ENCODE measurements at places on chromosomes 1 and 21.

GRCh38 chr1:180954005-180954800, 41.5 kb downstream of the KIAA1614 start:
- DNase-seq, result no peak
- H3K4me1 ChIP-seq, result peaks cover 41% of the 10 kb centered on the region
- H3K36me3 ChIP-seq, result no peaks in the 10 kb centered on the region
- peak overlapping the region; percentile 55 for H3K4me3 ChIP-seq

DNA sequence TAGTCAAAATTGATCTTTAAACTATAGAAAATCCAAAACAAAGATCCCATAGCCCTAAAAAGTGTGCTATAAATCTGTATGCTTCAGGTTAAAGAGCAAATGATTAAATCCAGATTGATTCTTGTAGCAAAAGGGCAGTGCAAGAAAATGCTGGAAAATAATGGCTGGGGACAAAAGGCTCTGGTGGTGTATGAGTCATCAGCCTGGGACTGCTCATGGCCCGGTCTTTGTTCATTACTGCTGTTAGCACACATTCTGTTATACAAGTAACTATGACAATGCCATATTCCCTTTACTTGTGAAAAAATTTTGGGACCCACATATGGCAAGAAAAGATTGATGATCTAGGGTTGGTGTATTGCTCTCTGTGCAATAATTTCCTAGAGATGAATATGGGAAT, 89.1 kb downstream of the RWDD3 start:
- H3K4me1 ChIP-seq, result no peaks in the 10 kb centered on the region
- H3K27me3 ChIP-seq, result no peaks in the 10 kb centered on the region
- no peak overlapping the region for H3K4me3 ChIP-seq
- H3K36me3 ChIP-seq, result no peaks in the 10 kb centered on the region

- no peaks in the 10 kb centered on the region for H3K36me3 ChIP-seq
- no peak for DNase-seq
- H3K27ac ChIP-seq, result no peak overlapping the region
- H3K4me1 ChIP-seq, result no peaks in the 10 kb centered on the region
- no peak overlapping the region for H3K4me3 ChIP-seq
Observed at GRCh38 chr1:200179126-200179780, 151.7 kb downstream of the NR5A2 start.

DNA sequence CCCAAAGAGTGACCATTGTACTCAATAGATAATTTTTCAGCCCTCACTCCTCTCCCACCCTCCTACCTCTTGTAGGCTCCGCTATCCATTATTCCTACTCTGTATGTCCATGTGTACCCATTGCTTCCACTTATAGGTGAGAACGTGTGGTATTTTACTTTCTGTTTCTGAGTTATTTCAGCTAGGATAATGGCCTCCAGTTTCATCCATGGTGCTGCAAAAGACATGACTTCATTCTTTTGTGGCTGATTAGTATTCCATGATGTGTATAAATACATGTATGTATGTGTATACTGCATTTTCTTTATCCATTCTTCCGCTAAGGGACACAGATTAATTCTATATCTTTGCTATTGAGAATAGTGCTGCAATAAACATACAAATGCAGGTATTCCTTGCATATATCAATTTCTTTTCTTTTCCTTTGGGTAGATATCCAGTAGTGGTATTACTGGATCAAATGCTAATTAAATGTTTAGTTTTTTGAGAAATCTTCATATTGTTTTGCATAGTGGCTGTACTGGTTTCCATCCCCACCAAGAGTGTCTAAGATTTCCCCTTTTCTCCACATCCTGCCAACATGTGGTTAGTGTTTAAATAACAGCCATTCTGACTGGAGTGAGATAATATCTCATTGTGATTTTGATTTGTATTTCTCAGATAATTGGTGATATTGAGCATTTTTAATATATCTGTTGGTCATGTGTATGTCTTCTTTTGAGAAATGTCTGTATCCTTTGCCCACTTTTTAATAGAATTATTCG, 4.9 kb downstream of the LY9 start:
- H3K27me3 ChIP-seq, result no peaks in the 10 kb centered on the region
- H3K4me3 ChIP-seq, result no peak overlapping the region
- no peak for DNase-seq
- no peak overlapping the region for H3K27ac ChIP-seq

DNA sequence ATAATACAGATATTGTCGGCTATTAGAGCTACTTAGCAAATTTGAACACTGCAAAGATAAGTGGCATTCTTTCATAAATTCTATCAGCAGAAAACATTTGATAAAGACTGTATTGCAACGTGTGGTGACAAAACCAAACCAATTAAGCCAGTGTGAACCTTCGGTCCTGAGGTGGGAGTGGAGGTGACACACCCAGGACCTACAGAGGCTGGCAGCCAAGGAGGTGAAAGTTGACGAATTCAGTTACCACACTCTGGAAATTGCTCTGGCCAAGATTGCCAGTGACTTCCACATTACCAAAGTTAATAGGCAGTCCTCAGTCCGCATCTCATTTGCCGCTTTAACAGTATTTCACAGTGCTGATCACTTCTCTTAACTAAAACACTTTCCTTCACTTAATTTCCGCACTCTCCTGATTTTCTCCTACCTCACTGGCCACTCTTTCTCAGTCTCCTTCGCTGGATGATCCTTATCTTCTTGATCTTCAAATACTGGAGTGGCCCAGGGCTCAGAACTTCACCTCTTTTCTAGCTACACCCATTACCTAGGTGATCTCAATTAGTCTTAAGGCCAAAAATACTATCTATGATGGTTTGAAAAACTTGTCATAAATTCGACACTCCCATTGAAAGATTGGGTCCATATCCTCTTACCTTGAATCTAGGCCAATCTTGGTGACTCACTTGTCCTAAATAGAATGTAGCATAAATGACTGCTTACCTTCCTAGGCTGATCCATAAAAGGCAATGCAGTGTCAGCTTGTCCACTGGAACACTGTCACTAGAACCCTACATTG, 5.1 kb upstream of the CDC42BPA start:
- H3K27me3 ChIP-seq, result no peaks in the 10 kb centered on the region
- DNase-seq, result no peak
- no peak overlapping the region for H3K4me3 ChIP-seq

- H3K4me1 ChIP-seq, result no peaks in the 10 kb centered on the region
- DNase-seq, result no peak
- H3K27me3 ChIP-seq, result no peaks in the 10 kb centered on the region
- no peak overlapping the region for H3K4me3 ChIP-seq
- no peaks in the 10 kb centered on the region for H3K36me3 ChIP-seq
Observed at GRCh38 chr21:31425138-31425537, 81.1 kb upstream of the TIAM1 start.

GRCh38 chr1:108200687-108201051, 526 bp upstream of the SLC25A24 start:
- no peak for DNase-seq
- peaks cover 1% of the 10 kb centered on the region for H3K36me3 ChIP-seq
- H3K4me1 ChIP-seq, result peaks cover 19% of the 10 kb centered on the region
- peak overlapping the region; percentile 97 for H3K27ac ChIP-seq
- H3K27me3 ChIP-seq, result no peaks in the 10 kb centered on the region

GRCh38 chr1:160637821-160638539, 8.9 kb downstream of the SLAMF1 start:
- no peak for DNase-seq
- H3K27me3 ChIP-seq, result no peaks in the 10 kb centered on the region
- H3K4me1 ChIP-seq, result no peaks in the 10 kb centered on the region
- H3K27ac ChIP-seq, result no peak overlapping the region
- H3K36me3 ChIP-seq, result no peaks in the 10 kb centered on the region

DNA sequence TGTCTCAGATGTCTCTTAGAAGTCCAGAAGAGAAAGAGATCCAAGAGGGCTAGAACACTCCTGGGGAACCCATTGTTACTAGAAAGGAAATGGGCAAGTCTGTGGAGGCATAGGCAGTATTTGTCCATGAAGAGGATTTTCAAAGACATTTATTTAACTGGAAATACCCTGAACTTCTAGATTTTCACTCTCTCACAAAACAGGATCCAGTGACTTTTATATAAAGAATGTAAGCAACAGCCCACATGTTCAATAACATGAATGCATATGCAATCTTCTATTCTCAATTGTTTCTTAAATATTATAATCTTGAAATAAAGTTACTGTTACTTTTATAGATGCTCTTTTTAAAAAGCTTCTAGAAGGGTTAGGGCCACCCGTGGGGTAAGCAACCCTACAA, 53.4 kb downstream of the TBX15 start:
- H3K36me3 ChIP-seq, result no peaks in the 10 kb centered on the region
- H3K27ac ChIP-seq, result no peak overlapping the region
- no peaks in the 10 kb centered on the region for H3K27me3 ChIP-seq
- no peak overlapping the region for H3K4me3 ChIP-seq

Measured in vagina (tissue), 2 donors.